NCI-H1930 (cell line): ENCODE measurements at places on chromosomes 12 and 14.

DNA sequence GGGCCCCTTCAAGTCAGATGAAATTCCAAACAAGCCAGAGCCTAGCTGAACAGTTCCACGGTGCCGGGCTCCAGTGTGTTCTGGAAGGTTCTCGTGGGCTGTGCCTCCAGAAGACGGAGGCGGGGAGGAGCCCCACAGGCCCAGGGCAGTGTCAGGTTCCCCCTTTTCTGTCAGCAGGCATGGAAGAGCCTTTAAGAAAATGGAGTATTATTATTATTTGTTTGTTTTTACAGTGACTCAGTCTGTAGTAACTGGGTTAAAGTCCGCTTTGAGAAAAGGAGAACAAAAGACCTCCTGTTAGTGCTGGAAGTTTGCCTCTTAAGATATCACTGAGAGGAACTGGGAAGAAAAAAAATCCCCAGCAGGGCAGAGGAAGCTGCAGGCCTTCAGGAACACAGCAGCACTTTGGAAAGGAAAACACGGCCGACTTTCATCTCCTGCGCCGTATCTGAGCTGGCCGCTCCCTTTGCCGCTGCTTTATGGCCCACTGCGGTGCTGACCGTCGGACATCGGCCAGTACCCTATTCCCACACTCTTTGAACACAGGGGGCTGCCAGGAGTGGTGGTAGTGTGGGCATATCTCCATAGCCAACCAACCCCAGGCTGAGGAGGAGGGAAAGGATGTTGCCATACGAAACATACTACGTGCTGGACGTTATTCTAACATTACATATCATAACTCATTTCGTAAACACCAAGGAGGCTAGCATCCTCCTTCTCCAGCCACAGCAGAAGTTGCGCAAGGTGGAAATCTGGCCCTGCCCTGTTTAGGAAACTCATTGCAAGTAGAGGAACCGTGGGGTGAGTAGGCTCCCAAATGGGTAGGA, 194.0 kb downstream of the ZFP36L1 start:
- DNase-seq: no peak

DNA sequence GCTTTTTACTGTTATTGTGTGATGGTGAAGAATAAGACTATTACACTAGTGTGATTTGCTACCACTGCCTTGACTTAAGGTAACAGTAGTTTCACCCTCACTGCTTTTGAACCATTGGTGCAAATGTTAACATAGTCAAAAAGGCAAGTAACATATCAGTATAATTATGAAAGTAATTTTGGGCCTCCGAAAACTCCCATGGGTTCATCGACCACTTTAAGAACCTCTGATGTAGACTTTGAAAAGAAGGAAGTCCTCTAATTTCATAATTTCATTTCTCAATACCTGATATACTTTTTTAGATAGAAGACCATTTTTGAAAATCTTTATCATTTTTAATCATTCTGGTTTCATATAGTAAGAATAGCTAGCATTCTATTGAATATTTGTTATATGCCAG, 57.7 kb downstream of the ETNK1 start:
- DNase-seq: no peak

DNA sequence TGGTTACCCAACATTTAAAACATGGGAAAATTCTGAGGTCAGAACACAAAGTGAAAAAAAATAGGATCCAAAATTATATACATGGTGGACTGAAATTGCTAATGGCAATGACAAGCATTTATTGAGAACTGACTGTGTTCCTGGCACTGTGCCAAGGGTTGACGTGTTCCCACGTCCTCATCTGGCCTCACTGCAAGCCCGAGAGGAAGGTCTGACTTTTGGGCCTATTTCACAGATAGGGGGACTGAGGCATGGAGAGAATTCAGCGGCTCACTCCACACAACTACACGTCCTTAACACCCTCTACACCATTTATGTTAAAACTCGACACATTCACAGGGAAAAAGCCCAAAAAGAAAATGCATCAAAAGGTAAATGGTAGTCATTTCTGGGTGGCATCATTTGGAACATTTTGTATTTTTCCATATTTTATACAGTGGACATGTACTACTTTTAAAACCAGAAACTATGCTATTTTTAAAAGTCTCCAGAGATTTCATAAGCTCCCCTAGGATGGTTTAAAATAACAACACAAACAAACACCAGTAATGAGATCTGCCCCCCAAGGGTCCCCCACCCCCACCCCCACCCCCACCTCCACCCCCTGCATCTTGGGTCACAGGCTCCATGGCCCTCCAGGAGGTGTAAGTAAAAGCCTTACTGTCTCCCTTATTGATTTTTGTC, 27.7 kb downstream of the CLMN start:
- no peak for DNase-seq

DNA sequence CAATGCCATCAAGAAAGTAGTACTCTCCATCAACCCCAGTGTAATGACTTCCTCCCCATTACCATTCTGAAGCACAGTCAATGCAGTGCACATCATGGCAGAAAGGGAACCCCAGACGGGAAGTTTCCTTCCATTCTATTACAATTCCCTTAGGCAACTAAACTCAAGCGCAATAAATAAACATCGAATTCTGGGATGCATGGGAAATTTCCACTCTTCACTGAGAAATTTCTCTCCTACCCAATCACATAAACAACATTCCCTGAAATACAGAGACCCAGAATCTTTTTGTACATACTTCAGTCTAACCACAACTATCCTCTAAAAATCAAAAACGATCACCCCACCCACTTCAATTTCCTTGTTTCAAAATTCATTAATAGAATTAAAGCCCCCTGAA, 20.0 kb downstream of the SARNP start:
- no peak for DNase-seq

DNA sequence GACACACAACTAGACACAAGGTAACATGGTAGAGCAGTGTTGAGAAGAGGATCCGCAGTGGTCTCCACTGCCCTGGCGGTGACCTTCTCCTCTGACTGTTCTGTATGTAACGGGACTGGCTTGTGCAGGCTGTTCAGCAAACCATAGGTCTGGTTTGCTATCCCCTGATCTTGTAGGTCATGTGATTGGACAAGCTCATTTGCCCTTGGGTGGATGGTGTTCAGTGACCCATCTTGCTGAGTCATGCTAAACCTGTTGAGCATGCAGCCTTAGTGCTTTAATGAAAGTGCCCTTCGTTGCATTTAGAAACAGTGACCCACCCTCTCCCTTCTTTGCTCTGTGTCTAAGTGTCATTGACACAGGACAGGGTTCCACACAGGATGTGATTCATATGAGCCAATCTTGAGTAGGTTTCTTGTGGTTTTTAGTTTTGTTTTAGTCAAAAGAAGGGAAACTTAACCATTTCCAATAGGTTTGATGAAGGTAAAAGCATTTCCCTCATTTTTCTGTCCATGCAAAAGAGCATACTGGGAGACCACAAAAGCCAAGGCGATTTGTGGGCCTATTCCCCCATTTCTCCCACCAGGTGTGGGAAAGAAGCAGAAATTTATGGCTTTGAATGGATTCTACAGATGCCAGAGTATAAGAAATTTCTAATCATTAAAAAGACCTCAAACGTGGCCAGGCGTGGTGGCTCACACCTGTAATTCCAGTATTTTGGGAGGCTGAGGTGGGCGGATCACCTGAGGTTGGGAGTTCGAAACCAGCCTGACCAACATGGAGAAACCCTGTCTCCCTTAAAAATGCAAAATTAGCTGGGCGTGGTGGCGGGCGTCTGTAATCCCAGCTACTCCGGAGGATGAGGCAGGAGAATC, 32.6 kb upstream of the HIF1A start:
- no peak for DNase-seq

GRCh38 chr12:114938487-114939210, 254.7 kb upstream of the TBX3 start:
- DNase-seq: no peak

GRCh38 chr14:91267965-91268437, 23.5 kb upstream of the GPR68 start:
- no peak for DNase-seq

DNA sequence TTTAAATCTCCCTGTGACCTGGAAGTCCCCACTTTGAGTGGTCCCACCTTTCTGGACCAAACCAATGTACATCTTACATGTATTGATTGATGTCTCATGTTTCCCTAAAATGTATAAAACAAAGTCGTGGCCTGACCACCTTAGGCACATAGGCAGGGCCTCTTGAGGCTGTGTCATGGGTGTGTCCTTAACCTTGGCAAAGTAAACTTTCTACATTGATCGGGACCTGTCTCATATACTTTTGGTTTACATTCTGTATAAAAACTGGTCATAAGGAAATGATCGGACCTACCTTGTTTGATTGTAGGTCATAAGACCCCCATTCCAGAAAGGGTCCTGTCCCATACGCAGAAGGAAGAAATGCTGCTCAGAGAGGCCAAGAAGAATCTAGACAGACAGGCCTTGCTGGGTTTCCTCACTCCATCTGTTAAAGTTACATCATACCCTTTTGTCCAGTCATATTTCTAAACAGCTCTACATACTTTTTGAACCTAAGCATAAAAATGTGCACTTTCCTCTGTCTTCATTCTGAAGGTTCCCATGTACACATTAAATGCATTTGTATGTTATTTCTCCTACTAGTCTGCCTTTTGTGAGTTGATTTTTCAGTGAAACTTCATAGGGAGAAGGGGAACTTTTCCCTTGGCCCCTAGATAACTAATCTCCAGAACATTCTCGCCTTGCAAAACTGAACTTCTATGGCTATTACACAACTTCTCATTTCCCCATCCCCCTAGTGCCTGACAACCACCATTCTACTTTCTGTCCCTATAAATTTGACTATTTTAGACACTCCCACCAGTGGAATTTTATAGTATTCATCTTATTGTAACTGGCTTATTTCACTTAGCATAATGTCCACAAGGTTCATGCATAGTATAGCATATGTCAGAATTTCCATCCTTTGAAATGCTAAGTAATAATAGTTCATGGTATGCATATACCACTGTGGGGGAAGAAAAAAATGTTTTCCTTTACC, 30.2 kb upstream of the CPM start:
- no peak for DNase-seq

GRCh38 chr14:77763978-77764377, 3.0 kb upstream of the SNW1 start:
- no peak for DNase-seq

DNA sequence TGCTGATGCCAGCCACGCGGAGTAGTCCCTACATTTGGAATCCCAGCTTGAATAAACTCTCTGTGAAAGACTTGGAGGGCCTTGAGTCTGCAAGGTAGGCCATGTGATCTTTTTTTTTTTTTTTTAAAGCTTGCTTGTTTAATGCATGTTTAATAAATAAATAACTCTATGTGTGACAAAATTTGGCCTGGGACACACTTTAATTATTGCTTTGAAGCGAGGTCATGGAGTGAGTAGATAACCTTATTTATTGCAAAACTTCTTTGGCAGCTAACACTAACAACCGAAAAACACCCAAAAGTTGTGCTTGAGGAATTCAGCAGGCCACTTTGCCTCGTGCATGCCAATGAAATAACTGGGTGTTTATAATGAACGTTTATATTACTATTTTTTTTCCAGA, 382.2 kb downstream of the FLRT2 start:
- DNase-seq: no peak

DNA sequence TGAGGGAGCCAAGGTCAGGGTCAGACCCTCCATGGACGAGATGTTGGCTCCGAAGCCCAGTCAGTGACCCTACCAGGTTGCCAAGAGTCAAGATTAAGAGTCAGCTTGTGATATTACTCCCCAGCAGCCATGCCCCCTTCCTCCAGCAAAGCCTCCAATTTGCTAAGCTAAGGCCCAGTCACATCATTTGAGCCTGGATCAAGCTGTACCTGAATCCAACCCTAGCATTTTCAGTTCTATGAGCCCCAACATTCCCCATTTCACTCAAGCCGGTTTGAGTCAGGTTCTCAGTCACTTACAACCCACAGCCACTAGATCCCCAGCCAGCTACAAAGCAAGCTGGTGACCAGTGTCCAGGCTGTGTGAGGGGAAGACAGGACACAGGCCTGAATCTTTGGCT, 49.9 kb downstream of the SCARB1 start:
- no peak for DNase-seq

- no peak for DNase-seq
These were observed 14.2 kb downstream of the APPL2 start for GRCh38 chr12:105221583-105222283.

- DNase-seq: no peak
These were observed 47.9 kb downstream of the CDK17 start for GRCh38 chr12:96352161-96352835.

GRCh38 chr14:69997849-69998248, 118.6 kb downstream of the SMOC1 start:
- no peak for DNase-seq

DNA sequence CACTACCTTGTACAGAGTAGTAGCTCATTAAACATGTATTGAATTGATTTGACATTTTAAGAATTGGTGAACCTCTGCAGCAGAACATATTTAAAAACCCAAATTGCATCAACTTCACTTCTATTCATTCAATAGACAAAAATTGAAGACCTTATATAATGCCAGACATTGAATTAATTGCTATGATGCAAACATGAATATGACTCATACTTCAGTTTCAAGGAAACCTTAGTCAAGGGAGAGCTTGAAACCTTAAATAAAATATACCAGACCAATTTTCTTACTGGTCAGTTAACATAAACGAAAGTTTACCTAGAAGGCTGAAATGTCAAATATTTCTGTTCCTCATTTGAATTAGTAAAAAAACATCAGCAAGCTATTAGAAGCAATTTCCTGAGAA, 5.0 kb upstream of the MGAT4C start:
- no peak for DNase-seq

- no peak for DNase-seq
These were observed 3.2 kb downstream of the THTPA start for GRCh38 chr14:23559010-23559925.

- no peak for DNase-seq
These were observed 138.7 kb downstream of the MED13L start for GRCh38 chr12:116138781-116139180.

DNA sequence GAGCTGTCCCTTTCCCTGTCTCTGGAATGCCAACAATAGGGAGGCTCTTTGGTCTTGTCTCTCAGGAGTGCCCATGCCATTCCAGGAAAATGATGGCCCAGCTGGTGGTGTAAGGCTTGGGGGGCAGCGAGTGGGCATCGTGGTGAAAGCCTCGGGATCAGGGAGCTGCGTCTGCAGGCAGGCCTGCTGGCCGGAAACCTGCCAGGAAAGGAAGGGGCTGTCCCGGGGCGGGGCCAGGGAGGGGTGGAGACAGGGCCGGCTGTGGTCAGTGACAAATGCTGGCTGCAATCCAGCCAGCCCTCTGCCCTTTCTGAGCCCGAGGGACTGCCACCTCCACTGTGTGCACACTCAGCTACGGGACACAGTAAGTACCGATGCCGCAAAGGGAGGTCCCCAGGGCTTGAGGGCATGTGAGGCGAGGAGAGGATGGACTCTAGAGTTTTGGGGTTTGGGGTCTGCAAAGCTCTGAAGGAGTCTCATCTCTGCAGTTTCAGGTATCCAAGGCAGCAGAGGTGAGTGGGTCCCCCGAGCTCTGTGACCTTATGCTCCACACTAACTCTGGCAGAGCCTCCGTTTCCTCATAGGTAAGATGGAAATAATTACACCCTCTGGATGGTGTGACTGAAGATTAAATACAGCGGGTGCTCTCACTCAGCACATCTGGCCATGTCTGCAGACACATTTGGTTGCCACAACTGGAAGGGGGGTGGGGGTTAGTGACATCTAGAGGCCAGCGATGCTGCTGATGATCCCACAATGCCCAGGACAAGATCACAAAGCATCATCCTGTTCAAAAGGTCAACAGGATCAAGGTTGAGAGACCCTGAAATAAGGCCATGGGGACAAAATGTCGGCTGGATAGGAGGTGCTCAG, at the start of gene SERPINA5:
TSS of gene SERPINA5 (plus strand) at position 300 of the 873 bp plus-strand sequence. CDS start 5,937 bp downstream, outside the sequence.
- DNase-seq: no peak

GRCh38 chr14:104665657-104666522, 23.5 kb upstream of the INF2 start:
- DNase-seq: no peak
